ENCODE measurements at places on chromosomes 16 and 17.

- DNase-seq = no peak
Observed at GRCh38 chr17:6556121-6557039, at the start of gene PITPNM3. TSS of gene PITPNM3 (minus strand) at chr17:6556555. CDS start at chr17:6556406, 149 bp downstream.

DNA sequence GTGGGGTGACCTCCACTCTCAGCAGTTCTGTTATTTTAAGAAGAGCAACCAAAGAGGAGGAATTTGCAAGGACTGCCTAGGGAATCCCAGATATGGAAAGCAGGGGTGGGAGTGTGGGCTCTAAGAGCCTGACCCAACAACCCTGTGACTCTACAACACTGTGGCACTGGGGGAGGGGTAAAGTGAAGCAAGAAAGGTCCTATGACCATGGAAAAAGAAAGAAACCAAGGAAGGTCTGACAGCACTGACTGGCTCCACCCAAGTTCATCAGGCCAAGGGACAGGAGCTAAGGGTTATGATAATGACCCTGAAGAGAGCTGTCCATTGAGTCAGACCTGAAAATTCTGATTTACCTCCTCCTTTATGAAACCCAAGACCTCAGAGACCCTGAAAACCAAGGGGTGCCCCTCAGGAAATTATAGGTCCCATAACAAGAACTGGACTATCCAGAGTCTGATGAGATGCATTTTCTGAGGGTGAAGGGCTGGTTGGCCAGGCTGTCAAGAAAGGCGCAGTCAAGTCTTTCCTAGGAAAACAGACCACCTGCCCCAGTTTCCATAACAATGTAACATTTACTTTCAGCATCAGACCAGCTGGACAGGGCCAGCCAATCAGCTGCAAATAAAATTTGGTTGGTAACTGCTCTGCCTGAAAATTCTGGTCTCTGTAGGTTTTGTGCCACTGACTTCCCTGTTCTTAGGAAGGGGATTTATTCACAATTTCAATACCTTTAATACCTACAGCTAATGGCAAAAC lies 53.8 kb upstream of the MTMR4 start:
- DNase-seq = no peak

GRCh38 chr17:81153340-81153803 lies 11.9 kb upstream of the PVALEF start:
- peak; percentile 46 for DNase-seq

DNA sequence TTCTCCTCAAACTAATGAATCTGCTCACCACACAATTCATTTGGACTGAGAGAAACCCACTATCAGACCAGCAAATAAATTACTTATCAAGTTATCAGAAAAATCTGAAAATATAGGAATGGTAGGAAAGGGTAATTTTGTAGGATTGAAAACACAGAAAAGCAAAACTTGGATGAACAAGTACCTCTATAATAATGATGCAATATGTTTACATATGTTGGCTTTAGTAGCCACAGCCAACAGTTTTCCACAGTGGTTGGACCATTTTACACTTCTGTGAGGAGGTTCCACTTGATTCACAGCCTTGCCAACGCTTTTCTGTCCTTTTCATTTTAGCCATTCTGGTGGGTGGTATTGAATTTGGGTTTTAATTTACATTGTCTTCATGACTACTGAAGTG lies 10.6 kb upstream of the GINS3 start:
- no peak for DNase-seq

- DNase-seq = peak; percentile 55
Observed at GRCh38 chr17:63405741-63406261, 40.3 kb downstream of the CYB561 start.

DNA sequence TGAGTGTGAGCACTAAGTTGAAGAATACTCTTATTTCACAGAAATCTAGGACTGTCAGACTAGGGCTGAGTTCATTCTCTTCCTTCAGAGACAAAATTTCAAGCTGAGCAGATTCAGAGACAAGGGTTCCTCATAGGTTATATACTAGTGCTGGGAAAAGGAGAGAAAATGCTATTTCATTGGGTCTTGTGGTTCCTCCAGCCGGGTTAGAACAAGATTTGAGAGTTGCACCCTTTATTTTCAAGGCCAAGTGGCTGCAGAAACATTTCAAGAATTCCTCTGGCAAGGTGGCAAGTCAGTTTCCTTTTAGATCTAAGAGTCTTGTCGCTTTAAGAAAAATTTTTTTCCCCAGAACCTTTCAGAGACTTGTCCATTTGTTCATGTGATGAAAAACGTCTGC lies 6.8 kb downstream of the THUMPD1 start:
- no peak for DNase-seq

DNA sequence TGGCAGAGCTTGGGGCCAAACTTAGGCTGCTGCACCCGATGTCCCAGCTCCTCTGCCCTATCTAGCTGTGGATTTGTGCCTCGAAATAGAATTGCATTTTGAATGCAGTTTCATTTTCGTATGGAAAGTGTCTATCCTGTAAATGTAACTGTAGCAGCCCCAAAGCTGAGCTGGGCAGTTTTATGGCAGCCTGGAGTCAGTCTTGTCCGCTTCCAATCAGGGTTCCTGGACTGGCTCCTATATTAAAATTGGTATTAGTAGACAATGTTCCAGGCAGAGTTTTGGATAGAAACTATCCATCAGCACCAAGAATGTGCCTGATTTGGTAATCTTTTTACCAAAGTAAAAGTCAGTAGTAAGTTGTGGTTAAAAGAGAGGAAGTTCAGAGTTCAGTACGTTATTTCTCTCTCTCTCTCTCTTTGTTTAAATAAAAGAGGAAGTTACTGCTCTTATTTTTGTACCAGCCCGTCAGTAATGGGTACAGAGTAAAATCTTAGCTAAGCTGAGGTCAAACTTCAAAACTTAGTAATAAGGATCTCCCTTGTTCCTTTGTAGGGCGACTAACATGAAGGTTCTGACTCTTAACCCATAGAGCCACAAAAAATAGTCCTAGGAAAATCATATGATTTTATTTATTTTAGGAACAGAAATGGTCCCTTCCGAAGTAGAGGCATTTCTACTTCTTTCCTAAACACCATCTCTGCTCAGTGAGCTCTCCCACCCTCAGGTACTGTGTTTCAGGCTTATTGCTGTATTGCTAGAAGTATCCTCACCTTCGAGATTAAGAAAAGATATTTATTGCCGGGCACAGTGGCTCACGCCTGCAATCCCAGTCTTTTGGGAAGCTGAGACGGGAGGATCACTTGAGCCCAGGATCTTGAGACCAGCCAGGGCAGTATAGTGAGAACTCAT lies 28.0 kb downstream of the PRKCB start:
- peak; percentile 45 for DNase-seq

DNA sequence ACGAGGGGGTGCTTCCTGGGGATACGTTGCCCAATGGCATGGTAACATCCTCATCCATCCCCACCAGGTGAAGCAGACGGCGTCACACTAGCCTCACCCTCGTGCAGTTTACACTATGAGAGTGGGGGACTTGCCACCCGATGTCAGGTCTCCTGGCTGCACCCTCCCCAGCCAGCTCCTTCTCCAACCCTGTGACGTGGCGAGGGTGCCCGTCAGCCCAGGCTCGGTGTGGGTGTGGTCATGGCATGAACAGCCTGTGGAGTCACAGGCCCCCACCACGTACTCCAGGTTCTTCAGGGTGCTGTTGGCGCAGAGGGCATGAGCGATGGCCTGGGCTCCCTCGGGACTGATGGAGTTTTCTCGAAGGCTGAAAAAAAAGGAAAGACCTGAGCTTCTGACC lies 28.3 kb downstream of the NLRC3 start:
- no peak for DNase-seq

DNA sequence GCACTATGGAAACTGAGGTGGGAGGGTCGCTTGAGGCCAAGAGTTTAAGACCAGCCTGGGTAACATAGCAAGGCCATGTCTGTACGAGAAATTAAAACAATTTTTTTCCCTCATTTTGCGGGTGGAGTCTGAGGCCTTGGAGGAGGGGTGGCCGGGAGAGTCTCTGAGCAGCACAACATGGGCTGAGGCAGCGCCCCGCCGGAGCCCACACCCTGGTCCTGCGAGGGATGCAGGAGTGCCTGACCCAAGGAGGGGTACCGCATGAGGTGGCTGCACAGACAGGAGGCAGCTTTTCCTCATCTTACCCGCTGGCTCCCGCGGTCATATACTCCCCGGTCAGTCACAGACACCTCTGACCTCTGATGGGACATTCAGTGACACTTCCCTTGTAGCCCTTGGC lies 67.7 kb downstream of the MSI2 start:
- DNase-seq = no peak

DNA sequence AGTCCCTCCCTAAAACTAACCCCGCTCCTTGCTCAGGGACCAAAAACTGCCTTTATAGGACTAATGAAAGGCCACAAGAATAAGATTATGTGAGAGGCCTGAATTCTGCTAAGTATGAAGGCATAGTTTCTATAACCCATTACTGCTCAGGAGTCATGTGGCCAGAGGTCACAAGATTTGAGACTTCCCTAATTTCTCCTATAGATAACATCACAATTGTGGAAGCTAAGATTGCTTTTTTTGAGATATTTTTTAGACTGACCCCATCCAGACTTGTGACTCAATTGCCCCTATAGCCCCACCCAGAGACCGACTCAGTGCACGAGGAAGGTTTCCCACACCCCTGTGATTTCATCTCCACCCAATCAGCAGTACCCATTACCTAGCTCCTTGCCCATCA lies 504.1 kb upstream of the GOT2 start:
- DNase-seq = no peak

DNA sequence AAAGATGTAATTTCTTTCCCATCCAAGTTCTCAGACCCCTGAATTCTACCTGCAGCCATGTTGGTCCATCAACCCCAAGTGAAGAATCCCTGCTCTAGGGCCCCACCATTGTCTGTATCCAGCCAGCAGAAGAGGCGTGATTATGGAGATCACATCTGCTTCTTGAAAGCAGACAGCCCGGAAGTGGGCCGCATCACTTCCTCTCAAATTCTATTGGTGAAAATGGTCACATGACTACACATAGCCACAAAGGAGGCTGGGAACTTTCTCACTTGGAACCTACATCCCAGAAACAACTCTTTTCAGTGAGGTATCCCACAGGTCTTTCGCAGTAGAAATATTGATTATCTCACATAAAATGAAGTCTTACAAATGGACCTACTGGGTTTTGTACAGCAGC lies 40.1 kb downstream of the IL4R start:
- no peak for DNase-seq

DNA sequence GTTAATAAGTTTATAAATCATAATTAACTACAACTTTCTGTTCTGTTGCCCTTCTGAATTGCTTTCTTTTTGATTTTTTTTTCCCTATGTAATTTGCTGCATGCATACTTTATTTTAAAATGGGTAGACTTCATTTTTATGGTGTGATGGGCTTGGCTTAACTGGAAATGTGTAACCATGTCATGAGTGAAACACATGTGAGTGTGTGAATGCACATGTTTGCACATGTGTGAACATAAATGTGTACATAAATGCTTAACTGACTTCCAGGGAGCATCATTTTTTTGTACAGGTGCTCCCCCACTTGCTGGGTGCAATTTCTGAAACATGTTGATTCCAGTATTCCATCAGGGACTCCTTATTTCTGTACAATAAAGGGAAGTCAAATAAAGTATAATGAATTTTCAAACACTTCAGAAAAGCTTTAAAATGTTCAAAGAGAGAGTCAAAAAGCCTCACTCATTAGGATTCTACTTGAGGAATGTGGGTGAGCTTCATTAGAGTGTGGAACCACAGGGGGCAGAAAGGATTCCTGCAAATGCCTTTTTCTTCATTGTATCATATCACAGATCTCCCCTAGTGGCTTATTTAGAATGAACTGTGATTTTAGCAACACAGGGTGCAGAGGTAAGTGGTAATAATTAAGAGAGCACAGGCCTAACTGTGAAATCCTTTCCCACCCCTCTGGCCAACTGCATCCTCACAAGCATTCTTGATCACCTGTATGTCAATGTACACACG lies 31.7 kb upstream of the CDH11 start:
- no peak for DNase-seq

DNA sequence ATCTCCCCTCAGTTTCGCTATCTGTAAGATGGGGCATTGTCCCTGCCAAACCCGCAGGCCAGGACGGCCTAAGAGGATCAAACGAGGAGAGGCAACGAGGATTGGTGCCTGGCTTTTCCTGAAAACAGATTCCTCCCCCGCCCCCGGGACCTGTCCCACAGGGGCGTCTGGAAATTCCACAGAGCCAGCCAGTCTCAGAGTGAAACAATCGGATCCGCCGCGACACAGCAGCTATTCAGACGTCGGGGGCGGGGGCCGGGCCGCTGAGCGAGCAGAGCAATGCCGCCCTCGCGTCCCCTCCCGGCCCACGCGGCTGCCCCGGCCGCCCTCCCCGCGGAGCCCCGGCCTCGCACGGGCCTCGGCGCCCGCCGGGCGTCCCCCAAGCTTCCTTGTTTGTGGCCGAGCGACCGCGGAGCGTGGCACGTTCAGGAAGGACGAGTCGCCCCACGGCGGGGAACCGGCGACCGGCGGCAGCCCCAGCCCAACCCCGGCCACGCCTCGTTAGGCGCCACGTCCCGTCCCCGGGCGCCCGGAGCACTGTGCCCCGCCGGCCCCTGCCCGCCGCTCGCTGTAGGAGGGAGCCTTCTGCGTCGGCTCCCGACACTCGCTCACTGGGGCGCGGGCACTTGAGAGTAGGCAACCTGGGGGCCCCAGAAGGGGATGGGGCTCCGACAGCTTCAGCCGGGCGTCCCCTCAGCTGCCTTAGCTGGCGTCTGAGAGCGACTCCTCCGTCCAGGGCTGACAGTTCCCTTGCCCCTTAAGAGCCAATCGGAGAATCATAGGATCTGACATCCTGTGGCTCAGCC lies 29.6 kb upstream of the PHOSPHO1 start:
- peak; percentile 44 for DNase-seq

GRCh38 chr17:82864713-82865248 lies 25.0 kb upstream of the ZNF750 start:
- DNase-seq = no peak

- no peak for DNase-seq
Observed at GRCh38 chr17:63378411-63379375, 67.4 kb downstream of the CYB561 start.

GRCh38 chr16:70770626-70771552 lies 30.1 kb downstream of the VAC14 start:
- peak; percentile 40 for DNase-seq

- no peak for DNase-seq
Observed at GRCh38 chr16:83952587-83952939, 477 bp upstream of the OSGIN1 start.

- no peak for DNase-seq
Observed at GRCh38 chr17:75941442-75941819, 589 bp upstream of the FBF1 start.

DNA sequence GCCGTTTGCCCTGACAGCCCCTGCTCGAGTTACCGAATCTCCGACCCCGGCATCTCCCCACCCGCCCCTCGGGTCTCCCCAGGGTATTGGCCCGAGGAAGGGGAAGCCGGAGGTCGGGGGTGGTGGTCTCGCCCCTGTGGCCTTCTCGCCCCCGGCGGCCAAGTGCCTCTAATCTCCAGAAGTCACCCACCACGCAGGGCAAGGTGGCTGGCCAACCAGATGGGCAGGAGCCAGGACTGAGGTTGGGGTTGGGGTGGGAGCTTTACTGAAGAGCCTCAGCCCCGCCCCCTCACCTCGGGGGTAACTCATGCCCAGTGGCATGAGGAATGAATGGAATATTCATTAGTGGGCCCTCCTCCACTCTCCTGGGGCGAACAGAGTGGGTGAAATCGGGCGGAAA lies 637 bp downstream of the DHRS11 start:
- DNase-seq = no peak
